ENCODE measurements at places on chromosomes 5 and 9. TPM values are rescaled to one million over a fixed set of nuclear protein-coding genes. Genes with fewer than 3 reads are reported as not detected.
A peak's percentile ranks its signal among the peaks of the same experiment; 100 is the strongest.

GRCh38 chr5:100828898-100829356 is 74.2 kb downstream of the ST8SIA4 start:
- H3K27ac ChIP-seq: no peak overlapping the region
- peaks cover 18% of the 10 kb centered on the region for H3K4me1 ChIP-seq
- no peak overlapping the region for H3K4me3 ChIP-seq
- DNase-seq: no peak
- H3K36me3 ChIP-seq: no peaks in the 10 kb centered on the region

The PCDHB16 gene
- 2.6 TPM for total RNA-seq

The ASPN gene
- total RNA-seq: 2.3 TPM

- peaks cover 35% of the 10 kb centered on the region for H3K36me3 ChIP-seq
- H3K27me3 ChIP-seq: no peaks in the 10 kb centered on the region
- H3K27ac ChIP-seq: peak overlapping the region; percentile 42
- DNase-seq: no peak
Observed at GRCh38 chr5:68285851-68286611, 70.5 kb downstream of the PIK3R1 start.

The SLC25A2 gene
- total RNA-seq: 0.71 TPM

DNA sequence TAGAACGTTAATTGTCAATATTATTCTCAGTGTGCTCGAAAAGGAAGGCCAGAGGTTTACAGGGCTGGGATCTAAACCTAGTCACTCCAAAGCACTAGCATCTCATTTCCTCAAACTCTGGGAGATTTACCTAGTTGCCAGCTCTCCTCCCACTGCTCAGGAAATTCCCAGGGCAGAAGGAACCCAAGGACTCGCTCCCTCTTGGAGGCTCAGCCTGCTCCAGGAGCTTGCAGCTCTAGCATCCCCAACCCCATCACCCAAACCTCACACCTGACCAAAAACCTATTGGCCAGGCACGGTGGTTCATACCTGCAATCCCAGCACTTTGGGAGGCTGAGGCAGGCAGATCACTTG is 26.0 kb downstream of the SERINC5 start:
- H3K4me3 ChIP-seq: no peak overlapping the region
- no peaks in the 10 kb centered on the region for H3K36me3 ChIP-seq
- no peak overlapping the region for H3K27ac ChIP-seq
- no peak for DNase-seq

DNA sequence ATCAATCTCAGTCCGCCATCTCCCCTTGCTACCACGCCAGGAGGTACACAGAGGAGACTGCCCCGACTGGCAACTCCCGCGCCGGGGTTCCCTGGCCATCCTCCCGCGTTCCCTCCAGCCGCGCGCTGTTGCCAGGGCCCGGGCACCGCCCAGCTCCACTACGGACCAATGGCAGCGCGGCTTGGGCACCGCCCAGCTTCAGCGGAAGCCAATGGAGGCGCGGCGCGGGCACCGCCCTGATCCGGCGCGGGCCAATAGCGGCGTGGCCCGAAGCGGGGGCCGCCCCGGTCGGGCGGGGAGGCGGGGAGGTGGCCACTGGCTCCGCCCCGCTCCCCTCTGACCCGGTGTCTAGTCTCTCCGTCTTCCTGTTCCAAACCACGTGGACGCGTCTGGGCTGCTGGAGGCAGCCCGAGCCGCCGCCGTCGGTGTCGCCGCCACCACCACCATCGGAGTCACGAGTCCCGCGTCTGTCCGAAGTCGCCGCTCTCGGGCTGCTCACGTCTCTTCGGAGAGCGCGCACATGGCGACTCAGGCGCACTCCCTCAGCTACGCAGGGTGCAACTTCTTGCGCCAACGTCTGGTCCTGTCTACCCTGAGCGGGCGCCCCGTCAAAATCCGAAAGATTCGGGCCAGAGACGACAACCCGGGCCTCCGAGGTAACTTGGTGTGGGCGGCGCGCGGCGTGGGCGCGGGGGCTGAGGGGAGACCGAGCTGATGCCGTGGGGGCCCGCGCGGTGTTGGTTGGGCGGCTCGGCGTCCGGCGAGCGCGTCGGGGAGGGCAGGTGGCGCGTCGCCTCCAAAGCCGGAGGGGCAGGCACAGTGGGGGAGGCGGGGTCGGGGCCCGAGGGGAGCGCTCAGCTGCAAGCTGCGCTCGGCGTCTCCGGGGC is at the start of gene RCL1:
Gene RCL1 (plus strand): TSS at position 373 of the 887 bp plus-strand sequence. CDS start 148 bp downstream, at position 521.
- no peaks in the 10 kb centered on the region for H3K36me3 ChIP-seq
- peak within 1 kb of the TSS; percentile 95 for H3K27ac ChIP-seq
- H3K4me1 ChIP-seq: peaks cover 34% of the 10 kb centered on the region

DNA sequence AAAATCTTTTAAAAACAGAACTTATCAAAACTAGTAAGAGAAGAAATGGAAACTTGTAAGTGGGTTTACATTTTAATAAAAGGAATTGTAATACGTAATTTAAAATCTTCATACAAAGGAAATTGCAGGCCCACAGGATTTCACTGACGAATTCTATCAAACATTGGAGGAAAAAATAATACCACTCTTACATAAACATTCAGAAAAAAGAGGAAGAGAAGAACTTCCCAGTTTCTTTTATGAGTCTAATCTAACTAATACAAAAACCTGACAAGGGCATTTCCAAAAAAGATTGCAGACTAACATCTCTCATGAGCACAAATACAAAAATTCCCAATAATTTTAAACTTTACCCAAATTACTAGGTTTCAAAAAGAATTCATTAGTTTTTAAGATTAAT is 149.0 kb downstream of the RANBP17 start:
- no peaks in the 10 kb centered on the region for H3K4me1 ChIP-seq
- no peaks in the 10 kb centered on the region for H3K27me3 ChIP-seq
- DNase-seq: no peak
- no peak overlapping the region for H3K4me3 ChIP-seq

The RNF183 gene
- total RNA-seq: not detected

The IL4 gene
- total RNA-seq: not detected

DNA sequence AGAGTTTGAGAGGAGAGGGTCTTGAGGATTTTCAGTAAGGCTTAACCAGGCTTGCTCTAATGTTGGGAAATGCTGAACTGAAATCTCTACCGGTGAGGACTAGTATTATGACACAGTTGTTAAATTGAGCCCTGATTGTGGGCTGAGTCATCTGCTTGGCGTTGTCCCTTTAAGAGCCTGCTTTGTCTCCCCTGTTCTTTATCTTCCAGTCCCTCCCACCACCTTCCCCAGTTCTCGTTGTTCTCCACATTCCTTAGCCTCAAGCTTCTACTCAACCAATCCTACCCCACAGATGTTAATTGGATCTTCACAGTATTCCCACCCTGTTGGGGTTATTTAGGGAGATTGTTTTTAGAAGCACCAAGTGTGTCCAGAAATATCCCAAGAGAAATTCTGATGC is 57.6 kb downstream of the ANKRD55 start:
- peaks cover 36% of the 10 kb centered on the region for H3K4me1 ChIP-seq
- no peak overlapping the region for H3K4me3 ChIP-seq

GRCh38 chr9:81146684-81147337 is 542.5 kb downstream of the TLE1 start:
- H3K27ac ChIP-seq: no peak overlapping the region
- H3K4me1 ChIP-seq: no peaks in the 10 kb centered on the region
- H3K36me3 ChIP-seq: no peaks in the 10 kb centered on the region
- H3K4me3 ChIP-seq: no peak overlapping the region

GRCh38 chr9:75176037-75176436 is 87.7 kb downstream of the OSTF1 start:
- H3K4me3 ChIP-seq: no peak overlapping the region
- no peak for DNase-seq
- H3K27ac ChIP-seq: no peak overlapping the region
- H3K36me3 ChIP-seq: peaks cover 5% of the 10 kb centered on the region
- H3K27me3 ChIP-seq: no peaks in the 10 kb centered on the region

- H3K4me1 ChIP-seq: peaks cover 5% of the 10 kb centered on the region
- no peak for DNase-seq
- no peaks in the 10 kb centered on the region for H3K27me3 ChIP-seq
Observed at GRCh38 chr9:38435521-38435920, 11.3 kb upstream of the IGFBPL1 start.

GRCh38 chr5:98458726-98459125 is 314.7 kb upstream of the RGMB start:
- H3K27me3 ChIP-seq: no peaks in the 10 kb centered on the region
- no peaks in the 10 kb centered on the region for H3K4me1 ChIP-seq
- H3K27ac ChIP-seq: no peak overlapping the region
- no peak overlapping the region for H3K4me3 ChIP-seq
- no peak for DNase-seq

The WNT8A gene
- not detected for total RNA-seq

The CDH9 gene
- not detected for total RNA-seq

GRCh38 chr5:167999182-167999581 is 292.3 kb upstream of the WWC1 start:
- no peaks in the 10 kb centered on the region for H3K36me3 ChIP-seq
- no peak overlapping the region for H3K4me3 ChIP-seq
- no peak for DNase-seq
- no peak overlapping the region for H3K27ac ChIP-seq
- H3K27me3 ChIP-seq: no peaks in the 10 kb centered on the region

All from lower lobe of right lung (tissue), 2 donors.